ENCODE measurements at places on chromosomes 5 and 9. TPM values are rescaled to one million over a fixed set of nuclear protein-coding genes. Genes with fewer than 3 reads are reported as not detected.
A peak's percentile ranks its signal among the peaks of the same experiment; 100 is the strongest.

GRCh38 chr9:38171926-38172325 lies 102.9 kb upstream of the SHB start:
- no peak for DNase-seq

PLEKHG4B gene
- total RNA-seq = 0.03 TPM

SLC1A3 gene
- total RNA-seq = 62.0 TPM

DNA sequence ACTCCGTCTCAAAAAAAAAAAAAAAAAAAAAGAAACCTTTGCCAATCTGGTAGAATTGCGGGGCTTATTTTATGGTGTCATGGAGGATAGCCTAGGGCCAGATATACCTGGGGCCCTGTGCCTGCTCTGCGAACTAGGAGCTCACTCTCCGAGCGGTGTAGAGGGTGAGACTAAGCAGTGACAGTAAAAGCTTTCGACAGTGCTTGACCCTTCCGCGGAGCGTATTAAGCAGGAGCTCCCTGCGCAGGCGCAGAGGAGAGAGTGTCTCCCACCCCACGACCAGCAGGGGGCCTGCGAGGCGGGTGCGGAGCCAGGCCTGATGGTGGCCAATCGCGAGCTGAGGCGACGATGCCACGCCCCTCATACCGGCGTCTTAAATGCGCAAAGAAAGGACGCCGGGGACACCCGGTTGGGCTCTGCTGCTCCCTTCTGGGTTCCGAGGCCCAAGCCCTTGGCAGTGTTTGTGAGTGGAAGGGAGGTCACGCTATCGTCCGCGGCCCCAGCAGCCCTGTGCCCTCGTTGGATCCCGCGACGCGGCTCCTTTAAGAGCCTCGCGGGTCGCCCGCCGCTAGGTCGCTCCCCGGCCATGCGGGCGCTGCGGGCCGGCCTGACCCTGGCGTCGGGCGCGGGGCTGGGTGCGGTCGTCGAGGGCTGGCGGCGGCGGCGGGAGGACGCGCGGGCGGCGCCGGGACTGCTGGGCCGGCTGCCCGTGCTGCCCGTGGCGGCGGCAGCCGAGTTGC lies at the start of gene ENDOG:
ENDOG (plus strand) TSS at position 402 of the 740 bp plus-strand sequence; CDS start at position 587, 185 bp downstream.
- DNase-seq = peak; percentile 94

PIP5KL1 gene
- total RNA-seq = 18.4 TPM

SLC6A7 gene
- not detected for total RNA-seq

SLC34A3 gene
- total RNA-seq = not detected

GRCh38 chr9:137458194-137459151 lies 661 bp downstream of the NSMF start:
- DNase-seq = no peak

QRFP gene
- total RNA-seq = not detected

- no peak for DNase-seq
Measured at GRCh38 chr5:95531491-95531890, 23.3 kb downstream of the SKIC3 start.

DNA sequence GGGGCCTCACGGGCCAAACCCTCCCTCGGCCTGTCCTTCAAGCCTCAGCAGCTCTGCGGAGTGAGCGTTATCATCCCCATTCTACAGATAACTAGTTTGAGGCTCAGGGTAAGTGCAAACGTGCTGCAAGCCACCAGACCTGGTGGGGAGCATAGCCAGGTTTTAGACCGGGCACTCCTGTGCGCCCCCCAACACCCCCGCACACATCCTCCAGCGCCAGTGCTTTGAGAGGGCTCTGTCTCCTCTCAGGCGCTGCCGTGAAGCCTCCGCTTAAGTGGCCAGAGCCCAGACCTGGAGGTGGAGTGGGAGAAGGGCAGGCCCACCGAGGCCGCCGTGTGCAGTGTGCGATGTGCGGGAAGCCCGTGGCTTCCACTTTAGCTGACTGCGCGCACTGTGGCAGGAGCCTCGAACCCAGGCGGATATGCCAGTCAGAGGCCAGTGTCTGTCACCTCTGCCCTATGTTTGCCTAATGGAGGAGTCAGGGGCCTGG lies 1.6 kb upstream of the MGAT1 start:
- no peak for DNase-seq

GRCh38 chr9:114631166-114631565 lies 20.1 kb downstream of the TMEM268 start:
- no peak for DNase-seq

DNA sequence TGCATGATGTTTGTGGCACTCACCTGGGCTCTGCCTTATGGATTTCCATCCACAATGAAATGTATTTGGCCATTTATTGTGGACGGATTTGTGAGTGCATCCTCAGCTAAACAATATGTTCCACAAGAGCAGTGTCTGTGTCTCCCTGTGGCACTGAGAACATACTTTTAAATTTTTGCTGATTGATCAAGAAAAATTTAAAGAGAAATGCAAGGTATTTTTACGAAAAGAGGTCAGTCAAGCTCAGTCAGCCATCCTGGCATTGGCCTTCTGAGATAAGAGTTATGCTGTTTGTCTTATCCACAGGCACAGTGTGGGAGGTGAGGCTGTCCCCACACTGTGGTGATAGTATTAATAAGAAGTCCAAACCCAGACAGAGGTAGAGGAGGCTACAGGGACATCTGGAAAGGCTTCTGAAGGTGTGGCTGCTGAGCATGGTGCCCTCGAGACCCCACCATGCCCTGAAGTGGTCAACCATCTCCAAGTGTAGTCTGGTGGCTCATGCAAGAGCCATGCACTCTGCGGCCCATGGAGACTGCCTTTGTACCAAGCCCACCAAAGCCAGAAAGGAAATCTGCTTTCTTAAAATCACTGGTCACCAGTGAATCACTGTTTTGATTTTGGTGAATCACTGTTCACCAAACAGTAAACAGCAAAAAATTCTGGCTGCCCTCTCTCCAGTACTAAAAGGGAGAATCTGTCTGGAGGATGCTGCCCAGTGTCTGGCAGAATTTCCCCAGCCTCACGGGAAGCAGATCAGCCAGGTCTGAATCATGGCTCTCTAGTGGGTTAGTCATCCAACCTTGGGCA lies 28.8 kb downstream of the SPOCK1 start:
- DNase-seq = peak; percentile 79

DNA sequence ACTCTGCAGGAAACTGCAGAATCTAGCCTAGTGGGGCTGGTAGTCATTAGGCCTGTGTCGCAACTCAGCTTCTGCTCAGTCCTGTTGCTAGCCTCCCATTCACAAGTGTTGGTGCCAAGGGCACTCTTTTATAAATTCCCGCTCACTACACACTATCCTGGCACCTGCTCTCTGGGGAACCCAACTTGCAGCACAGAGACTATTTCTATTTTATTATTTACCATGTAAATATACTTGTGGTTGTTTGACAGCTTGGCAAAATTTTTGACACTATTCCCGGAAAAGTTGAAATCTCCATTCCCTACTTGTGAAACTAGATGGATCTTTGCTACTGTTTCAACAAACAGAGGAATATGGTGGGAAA lies 20.4 kb upstream of the SMC2 start:
- DNase-seq = no peak

ADAMTS13 gene
- 0.24 TPM for total RNA-seq

DNA sequence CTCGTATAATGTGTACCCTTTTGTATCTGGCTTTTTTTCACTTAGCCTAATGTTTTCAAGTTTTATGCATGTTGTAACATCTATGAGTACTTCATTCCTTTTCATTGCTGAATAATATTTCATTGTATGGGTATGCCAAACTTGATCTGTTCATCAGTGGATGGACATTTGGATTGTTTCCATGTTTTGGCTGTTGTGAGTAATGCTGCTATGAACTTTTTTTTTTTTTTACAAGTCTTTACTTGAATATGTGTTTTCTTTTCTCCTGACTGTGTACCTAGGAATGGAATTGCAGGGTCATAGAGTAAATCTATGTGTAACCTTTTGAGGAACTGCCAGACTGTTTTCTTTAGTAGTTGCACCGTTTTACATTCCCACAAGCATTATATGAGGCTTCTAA lies 52.4 kb downstream of the MTREX start:
- DNase-seq = no peak

GRCh38 chr5:132055808-132056609 lies 4.4 kb upstream of the IL3 start:
- DNase-seq = no peak

DNA sequence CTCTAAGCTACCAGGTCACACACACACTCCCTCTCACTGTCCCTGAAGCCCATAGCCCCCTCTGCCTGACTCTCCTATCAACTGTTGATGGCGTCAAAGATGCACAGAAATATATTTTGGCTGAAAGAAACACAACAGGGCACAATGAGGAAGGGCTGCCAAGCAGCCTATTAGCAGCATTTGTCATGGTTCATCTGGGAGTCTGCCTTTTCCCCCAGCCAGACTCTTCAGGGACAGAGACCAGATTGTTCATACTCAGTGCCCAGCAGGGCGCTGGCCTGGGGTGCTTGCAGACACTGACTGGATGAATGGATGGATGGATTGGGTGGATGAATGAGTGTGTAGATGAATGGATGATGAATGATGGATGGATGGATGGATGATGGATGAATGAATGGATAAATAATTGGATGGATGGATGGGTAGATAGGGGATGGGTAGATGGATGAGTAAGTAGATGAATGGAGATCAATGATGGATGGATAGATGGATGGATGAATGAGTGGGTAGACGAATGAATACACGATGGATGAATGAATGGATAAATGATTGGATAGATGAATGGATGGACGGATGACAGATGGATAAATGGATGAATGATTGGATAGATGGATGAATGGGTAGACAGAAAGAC lies 90.5 kb downstream of the ADAMTS2 start:
- peak; percentile 21 for DNase-seq

DNA sequence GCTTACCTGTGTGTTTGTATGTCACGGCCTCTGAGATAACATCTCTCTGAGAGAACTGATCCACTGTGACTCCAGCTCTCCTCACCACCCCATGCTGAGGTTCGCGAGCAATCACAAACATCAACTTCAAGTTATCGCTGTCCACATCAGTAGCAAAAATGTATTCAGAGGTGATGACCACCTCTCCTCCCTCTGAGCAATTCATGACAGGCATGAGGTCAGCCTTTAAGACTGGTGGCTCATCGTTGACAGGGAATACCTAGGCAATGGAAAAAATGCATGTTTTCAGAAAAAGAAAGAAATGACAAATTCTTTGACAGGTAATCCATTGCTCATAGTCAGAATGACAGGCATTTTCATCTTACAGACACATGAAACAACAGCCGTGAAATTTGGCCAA lies 90.3 kb upstream of the CER1 start:
- no peak for DNase-seq

- no peak for DNase-seq
Measured at GRCh38 chr9:17380126-17380861, 198.6 kb upstream of the SH3GL2 start.

ADGRD2 gene
- not detected for total RNA-seq

DNA sequence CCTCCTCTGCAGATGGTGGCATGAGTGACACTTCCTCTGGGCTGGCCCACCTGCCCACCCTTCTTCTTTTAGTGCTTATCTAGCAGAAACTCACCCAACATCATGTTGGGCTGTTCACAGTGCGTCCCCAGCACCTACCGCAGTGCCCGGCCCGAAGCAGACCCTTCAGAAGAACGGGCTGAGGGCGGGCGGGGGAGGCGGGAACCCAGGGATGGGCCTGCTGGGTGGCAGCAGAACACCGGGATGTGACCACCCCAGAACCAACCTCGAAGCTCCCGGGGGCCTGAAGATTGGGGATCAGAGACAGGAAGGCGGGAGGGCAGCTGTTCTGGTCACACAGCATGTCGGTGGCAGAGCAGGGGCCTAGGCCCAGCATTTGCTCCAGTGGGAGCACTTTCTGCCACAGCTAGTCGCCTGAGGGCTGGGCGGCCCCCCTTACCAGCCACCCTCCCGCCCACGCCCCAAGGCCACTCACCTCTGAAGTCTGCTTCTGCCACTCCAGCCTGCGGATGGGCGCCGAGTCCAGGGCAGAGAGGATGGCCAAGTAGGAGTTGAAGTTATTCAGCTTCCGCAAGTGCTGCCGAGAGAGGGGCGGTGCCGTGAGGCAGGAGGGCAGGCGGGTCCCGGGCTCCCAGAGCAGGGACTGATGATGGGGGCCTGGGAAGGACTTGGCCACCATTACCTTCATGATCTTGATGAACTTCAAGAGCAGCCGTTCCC lies 38.7 kb downstream of the PRRT1B start:
- DNase-seq = peak; percentile 64

DNA sequence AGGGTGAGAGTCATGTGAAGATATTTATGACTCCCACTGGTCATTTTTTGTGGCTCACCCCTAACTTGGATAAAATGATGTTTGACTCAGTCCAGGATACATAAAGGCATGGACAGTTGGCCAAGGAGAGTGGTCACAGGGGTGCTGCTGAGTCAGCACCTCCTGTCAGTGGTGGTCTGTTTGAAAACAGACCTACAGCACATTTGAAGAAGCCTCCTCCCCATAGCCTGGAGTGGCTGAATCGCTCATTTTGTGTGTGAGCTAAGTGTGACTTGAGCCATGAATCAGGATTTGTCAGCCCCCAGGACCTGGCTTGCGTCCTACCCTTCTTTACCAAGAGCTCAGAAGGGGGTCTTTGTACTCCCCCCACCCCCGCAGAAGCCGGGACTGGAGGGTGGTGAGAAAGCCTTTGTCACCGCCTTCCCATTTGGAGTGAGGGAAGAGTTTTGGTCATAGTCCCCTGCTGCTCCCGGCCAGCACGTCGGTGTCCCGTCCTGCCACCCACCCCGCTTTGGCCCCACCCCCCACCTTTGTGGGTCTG lies 35.6 kb downstream of the TRIO start:
- DNase-seq = peak; percentile 79

DNA sequence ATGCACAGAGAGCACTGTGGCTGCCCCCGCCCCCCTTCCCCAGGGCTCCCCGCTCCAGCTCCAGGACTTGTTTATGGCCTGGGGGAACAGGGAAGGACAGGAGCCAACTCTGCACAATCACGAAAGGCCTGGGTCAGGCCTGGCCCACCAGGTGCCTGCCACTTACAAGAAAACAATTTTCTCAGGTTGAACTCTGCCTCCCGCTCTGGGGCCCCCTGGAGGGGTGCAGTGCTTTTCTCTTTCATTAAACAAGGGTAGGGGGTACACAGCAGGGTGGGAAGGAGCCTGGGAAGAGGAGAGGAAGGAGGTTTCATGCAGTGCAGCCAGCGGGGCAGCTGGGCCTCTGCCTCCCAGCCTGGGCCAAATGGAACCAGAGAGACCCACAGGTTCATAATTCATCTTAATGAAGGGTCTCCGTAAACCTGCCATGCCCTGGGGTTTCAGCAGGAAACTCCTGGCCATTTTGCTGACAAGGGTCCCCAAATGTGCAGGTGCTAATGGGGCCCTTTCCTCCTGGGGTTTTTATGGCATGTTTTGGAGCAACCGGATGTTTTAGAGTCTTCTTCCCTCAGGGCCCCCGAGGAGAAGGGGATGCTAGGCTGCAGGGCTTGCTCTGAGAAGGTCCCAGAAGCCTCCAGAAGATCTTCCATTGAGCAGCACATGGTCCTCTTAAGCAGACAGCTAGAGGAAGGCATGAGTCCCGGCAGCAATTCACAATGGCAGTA lies 219.8 kb downstream of the SLIT3 start:
- DNase-seq = no peak

- DNase-seq = no peak
Measured at GRCh38 chr9:121645003-121645402, 6.4 kb upstream of the DAB2IP start.

CAVIN4 gene
- 0.87 TPM for total RNA-seq

ZFP37 gene
- 0.31 TPM for total RNA-seq

SMIM33 gene
- not detected for total RNA-seq
